ENCODE measurements at places on chromosomes 2 and 18. TPM values are rescaled to one million over a fixed set of nuclear protein-coding genes. Genes with fewer than 3 reads are reported as not detected.

TTN gene
- total RNA-seq = 1.1 TPM

DNA sequence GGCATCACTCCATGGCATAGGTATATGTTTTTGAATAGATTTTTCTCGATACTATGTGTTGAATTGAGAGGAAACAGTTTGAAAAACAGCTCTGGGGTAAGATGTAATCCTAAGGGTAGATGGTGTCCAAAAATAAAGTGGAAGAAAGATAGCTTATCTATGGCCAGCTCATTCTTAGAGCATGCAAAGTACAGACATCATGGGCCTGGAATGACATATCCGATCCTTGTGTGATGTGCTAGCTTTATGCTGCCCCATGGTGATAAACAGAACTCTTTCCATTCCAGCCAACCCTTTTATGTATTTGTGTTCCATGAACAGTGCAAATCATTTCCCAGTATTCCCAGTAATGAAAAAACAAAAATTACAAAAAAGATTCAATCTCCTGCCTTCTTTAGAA is 390.2 kb upstream of the NXPH2 start:
- no peak for DNase-seq

NPPC gene
- total RNA-seq = not detected

NFE2L2 gene
- 29.2 TPM for total RNA-seq

DNA sequence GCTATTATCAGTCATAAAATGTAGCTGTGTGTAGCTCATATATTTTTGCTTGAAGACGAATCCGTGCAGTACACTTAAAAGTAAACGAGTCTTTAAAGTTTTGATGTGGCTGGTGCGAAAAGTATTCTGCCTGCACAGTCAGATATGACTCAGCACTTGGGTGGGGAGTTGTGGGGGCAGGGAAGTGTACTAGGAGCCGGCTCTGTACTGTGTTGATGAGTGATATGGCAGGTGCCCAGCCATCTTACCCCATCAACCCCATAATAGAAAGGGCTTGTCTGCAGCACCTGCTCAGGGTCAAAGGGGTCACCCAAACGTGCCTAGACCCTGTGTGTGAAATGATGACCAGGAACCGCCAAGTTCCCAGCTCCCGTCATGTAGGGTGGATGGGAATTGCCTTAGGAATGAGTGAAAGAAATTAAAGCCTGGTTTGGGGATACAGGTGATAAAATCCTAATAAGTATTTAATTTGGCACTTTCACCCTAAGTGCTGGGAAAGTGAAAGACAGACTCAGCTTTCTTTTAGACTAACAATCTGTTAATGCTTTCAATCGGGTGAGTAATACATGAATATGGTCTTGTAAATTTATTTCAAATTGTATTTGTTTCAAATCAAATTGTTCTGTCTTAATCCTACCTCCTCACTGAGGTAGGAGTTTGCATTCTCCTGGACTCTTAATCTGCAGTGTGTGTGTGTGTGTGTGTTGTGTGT is 48.0 kb downstream of the BCL2L11 start:
- DNase-seq = no peak

- DNase-seq = no peak
Measured at GRCh38 chr2:68188831-68189230, 31.1 kb downstream of the PNO1 start.

CYS1 gene
- 0.65 TPM for total RNA-seq
